ENCODE measurements at places on chromosomes 7 and 10.

DNA sequence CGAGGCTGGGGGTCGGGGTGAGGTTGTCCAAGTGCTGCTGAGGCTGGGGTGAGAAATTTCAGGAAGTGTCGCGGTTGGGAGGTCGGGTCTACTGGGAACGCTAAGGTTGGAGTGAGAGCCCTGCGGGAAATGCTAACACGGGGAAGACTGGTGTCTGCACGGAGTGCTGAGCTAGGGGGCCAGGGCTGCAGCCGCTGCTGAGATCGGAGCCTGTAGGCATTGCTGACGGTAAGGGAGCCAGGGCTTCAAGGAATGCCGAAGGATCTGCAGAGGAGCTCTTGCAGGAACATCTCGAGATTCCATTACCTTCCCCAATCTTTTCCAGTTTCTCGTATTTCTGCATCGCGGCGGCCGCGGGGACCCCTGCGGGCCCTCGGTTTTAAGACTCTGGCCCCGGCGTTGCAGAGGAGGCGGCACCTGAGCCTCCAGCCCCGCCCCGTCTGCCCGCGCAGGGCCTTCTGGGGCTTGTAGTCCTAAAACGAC, at the start of gene CDK5:
Gene CDK5 (minus strand): TSS at position 392 of the 483 bp plus-strand sequence. CDS start 49 bp downstream, at position 343.
- DNase-seq: no peak

- no peak for DNase-seq
Observed at GRCh38 chr7:20749906-20750305, 36.8 kb downstream of the SP8 start.

- no peak for DNase-seq
Observed at GRCh38 chr10:32105782-32106382, 49.7 kb upstream of the KIF5B start.

- DNase-seq: no peak
Observed at GRCh38 chr10:114458955-114459354, 54.7 kb upstream of the AFAP1L2 start.

DNA sequence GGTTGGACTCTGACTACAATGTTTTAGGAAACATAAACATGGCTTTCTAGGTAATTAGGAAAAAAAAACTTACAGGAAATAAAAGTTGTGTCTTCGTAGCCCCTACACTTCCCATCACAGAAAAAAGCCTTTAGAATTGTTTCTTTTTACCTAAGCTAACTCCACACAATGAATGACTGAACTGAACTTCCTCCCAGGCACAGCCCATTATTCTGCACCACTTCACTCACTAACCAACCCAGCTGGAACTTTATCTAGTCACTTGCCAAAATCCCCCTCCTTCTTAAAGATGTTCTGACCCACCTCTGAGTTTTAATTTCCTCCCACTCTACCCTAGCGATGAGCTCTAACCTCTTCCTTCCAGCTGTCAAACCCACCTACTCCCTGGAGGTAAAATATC, 91.7 kb upstream of the MEOX2 start:
- no peak for DNase-seq

DNA sequence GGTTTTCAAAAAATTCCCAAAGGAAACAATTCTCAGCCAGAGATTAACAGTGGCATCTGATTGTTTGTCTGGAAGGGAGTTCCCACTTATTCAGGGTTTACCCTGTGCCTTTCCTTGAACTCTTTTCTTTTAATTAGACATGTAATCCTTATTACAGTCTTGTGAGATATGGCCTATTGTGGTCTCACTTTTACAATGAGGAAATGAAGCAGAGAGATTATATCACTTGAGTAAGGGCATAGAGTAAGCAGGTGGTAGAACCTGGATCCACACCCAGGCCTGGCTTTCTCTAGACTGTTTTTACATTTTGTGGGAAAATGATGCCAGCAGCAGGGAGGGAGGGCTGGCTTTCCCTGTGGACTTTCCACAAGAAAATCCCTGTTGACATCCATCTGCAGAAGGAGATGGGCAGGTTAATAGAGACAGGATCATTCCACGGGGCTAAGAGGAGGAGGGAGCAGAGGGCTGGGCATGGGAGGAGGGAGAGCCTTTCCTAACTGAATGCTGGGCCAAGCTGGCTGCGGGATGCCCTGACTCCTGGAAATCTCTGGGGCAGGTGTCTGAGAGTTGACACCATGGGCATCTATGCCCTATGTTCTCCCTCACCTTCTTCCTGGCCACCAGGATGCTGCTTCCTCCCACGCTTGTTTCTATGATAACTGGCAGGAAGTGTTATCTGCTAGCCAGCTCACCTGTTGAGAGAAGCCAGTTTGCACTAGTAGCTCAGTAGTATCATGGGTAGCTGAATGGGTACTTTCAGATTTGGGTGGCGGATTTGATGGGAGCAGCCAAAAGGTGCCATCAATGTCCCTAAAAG, 28.7 kb upstream of the ARHGAP22 start:
- DNase-seq: no peak

GRCh38 chr10:125023255-125023654, 81.3 kb downstream of the ZRANB1 start:
- no peak for DNase-seq

DNA sequence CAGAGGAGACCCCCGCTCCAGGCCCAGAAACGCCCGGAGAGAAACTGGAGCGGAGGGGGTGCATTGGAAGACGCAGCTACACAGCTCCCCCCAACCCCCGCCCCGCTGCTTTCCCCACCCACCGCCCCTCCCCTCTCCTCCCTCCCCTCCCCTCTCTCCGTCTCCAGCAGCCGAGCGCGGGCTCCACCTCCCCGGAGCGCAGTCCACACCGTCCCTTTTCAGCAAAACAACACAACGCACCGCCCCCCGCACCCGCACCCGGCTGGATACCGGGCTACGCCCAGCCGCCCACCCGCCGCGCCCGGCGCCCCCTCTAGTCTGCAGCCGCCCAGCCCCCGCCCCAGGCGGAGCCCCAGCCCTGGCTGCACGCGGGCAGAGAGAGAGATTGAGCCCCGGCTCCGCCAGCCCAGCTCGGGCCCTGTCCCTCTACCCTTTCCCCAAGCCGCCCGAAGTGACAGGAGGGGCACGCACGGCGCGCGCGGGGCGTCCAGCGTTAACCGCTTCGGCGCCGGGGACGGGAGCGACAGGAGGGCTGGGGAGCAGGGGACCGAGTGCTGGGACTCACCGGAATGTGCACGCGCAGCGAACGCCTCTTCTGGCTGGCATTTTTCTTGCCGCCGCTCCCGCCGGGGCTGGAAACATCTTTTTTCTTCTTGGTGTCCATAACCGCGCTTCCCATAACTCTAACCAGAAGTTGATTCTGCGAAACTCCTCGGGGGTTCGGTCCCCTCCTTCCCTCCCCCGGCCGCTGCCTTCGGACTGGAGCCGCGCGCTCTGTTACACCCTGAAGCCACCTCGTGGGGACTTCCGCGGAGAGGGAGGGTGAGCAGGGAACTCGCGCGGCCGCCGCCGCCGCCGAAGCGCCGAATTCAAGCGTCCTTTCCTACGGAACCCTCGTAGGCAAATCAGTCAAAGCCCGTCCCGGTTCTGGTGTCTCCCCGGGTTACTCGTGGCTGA, 695 bp downstream of the PRKAG2 start:
- peak; percentile 12 for DNase-seq

- DNase-seq: no peak
Observed at GRCh38 chr10:94102436-94102835, 108.7 kb downstream of the PLCE1 start.

GRCh38 chr7:28554802-28555471, 142.6 kb downstream of the CREB5 start:
- DNase-seq: no peak

- DNase-seq: no peak
Observed at GRCh38 chr10:109450702-109451101, 472.6 kb downstream of the XPNPEP1 start.
